ENCODE measurements at places on chromosomes 4 and X. TPM values are rescaled to one million over a fixed set of nuclear protein-coding genes. Genes with fewer than 3 reads are reported as not detected.

ATOH1 gene
- total RNA-seq: not detected

MTTP gene
- 3.7 TPM for total RNA-seq

NSG1 gene
- total RNA-seq: 14.3 TPM

KIT gene
- 1.2 TPM for total RNA-seq

SAT1 gene
- total RNA-seq: 99.7 TPM

GRCh38 chrX:19496711-19497110 lies 18.6 kb downstream of the MAP3K15 start:
- no peaks in the 10 kb centered on the region for H3K27me3 ChIP-seq
- no peak overlapping the region for H3K4me3 ChIP-seq
- no peaks in the 10 kb centered on the region for H3K36me3 ChIP-seq
- DNase-seq: no peak

- H3K27ac ChIP-seq: peak overlapping the region; percentile 33
- no peak for DNase-seq
- H3K27me3 ChIP-seq: no peaks in the 10 kb centered on the region
- no peaks in the 10 kb centered on the region for H3K36me3 ChIP-seq
- peaks cover 4% of the 10 kb centered on the region for H3K4me1 ChIP-seq
Observed at GRCh38 chrX:54509400-54509799, 13.4 kb upstream of the FGD1 start.

DNA sequence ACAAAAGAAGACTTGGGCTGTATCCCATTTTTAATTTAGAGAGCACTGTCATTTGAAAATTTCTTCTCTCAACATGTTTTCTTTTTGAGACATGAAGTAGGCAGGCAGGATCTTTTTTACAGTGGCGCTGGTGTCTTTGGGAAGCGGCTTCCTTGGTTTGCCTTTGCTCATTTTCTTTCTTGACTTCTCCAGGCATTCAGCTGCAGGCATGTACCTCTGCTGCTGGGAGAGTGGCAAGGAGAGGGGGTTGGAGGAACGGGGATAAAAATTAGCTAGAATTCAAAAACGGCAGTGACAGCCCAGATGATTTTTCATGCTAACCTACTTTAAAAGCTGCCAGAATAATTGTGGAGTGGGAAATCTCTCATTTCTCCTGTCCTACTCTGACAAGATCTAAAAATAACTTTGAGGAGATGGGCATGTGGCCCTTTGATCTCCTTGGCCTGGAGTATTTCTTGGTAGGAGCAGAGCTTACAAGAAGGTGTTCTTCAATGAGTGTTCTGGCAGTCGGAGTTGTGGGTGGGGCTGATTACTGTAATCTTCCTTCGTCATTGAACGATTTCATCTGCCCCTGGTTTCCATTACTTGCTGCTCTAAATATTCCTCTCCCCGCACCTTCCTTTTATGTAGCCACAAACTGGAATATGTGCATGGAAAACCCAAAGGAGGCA lies 54.8 kb downstream of the TBL1X start:
- DNase-seq: no peak
- no peak overlapping the region for H3K27ac ChIP-seq

- H3K4me1 ChIP-seq: no peaks in the 10 kb centered on the region
- H3K36me3 ChIP-seq: no peaks in the 10 kb centered on the region
- H3K27me3 ChIP-seq: no peaks in the 10 kb centered on the region
- H3K4me3 ChIP-seq: no peak overlapping the region
Observed at GRCh38 chrX:9130031-9130430, 96.1 kb upstream of the FAM9B start.

- no peak overlapping the region for H3K27ac ChIP-seq
- H3K4me3 ChIP-seq: no peak overlapping the region
- H3K36me3 ChIP-seq: no peaks in the 10 kb centered on the region
- no peaks in the 10 kb centered on the region for H3K27me3 ChIP-seq
- no peak for DNase-seq
Observed at GRCh38 chr4:149713031-149713430, 102.6 kb downstream of the IQCM start.

- H3K27ac ChIP-seq: no peak overlapping the region
- no peaks in the 10 kb centered on the region for H3K36me3 ChIP-seq
- peak; percentile 68 for DNase-seq
- H3K27me3 ChIP-seq: no peaks in the 10 kb centered on the region
- no peak overlapping the region for H3K4me3 ChIP-seq
- H3K4me1 ChIP-seq: no peaks in the 10 kb centered on the region
Observed at GRCh38 chrX:41384051-41384705, 50.2 kb downstream of the DDX3X start.

DNA sequence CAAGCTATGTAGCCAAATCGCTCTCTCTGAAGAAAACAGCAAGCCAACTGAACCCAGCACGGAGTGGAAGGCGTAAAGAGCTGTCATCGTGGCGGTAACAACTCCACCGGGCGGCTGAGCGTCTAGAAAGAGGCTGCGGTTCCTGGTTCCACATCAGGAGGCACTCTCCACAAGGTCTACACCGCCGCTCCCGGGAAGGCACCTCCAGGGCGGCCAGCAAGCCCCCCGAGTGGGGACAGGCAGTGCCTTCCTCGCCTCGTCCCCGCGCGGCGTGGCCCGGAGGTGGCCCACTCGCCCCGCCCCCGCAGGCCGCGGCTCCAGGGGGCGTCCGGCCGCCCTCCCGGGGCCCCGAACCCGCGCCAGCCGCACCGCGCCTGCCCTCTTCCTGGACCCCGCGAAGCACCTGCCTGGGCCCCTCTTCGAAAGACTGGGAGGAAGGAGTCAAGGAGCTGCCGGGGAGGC lies 755 bp downstream of the KLHL8 start:
- H3K4me1 ChIP-seq: peaks cover 26% of the 10 kb centered on the region
- peak overlapping the region; percentile 95 for H3K27ac ChIP-seq
- peak overlapping the region; percentile 84 for H3K4me3 ChIP-seq
- no peaks in the 10 kb centered on the region for H3K36me3 ChIP-seq
- peak; percentile 44 for DNase-seq
- no peaks in the 10 kb centered on the region for H3K27me3 ChIP-seq

- H3K4me3 ChIP-seq: no peak overlapping the region
- no peaks in the 10 kb centered on the region for H3K36me3 ChIP-seq
- no peak for DNase-seq
- H3K27ac ChIP-seq: no peak overlapping the region
Observed at GRCh38 chr4:183403486-183403885, 41.0 kb upstream of the CDKN2AIP start.

GRCh38 chr4:156346959-156347385 lies 393.3 kb upstream of the CTSO start:
- no peaks in the 10 kb centered on the region for H3K27me3 ChIP-seq
- no peak for DNase-seq
- H3K4me3 ChIP-seq: no peak overlapping the region
- H3K36me3 ChIP-seq: no peaks in the 10 kb centered on the region
- no peaks in the 10 kb centered on the region for H3K4me1 ChIP-seq
- H3K27ac ChIP-seq: no peak overlapping the region

- no peaks in the 10 kb centered on the region for H3K27me3 ChIP-seq
- no peak for DNase-seq
- no peaks in the 10 kb centered on the region for H3K36me3 ChIP-seq
- no peaks in the 10 kb centered on the region for H3K4me1 ChIP-seq
- no peak overlapping the region for H3K4me3 ChIP-seq
Observed at GRCh38 chr4:79330720-79331119, 4.9 kb upstream of the NAA11 start.

- no peaks in the 10 kb centered on the region for H3K36me3 ChIP-seq
- no peaks in the 10 kb centered on the region for H3K27me3 ChIP-seq
- H3K4me1 ChIP-seq: peaks cover 36% of the 10 kb centered on the region
- no peak for DNase-seq
- H3K4me3 ChIP-seq: no peak overlapping the region
- H3K27ac ChIP-seq: peak overlapping the region; percentile 86
Observed at GRCh38 chrX:10484683-10485247, 135.6 kb downstream of the MID1 start.

DNA sequence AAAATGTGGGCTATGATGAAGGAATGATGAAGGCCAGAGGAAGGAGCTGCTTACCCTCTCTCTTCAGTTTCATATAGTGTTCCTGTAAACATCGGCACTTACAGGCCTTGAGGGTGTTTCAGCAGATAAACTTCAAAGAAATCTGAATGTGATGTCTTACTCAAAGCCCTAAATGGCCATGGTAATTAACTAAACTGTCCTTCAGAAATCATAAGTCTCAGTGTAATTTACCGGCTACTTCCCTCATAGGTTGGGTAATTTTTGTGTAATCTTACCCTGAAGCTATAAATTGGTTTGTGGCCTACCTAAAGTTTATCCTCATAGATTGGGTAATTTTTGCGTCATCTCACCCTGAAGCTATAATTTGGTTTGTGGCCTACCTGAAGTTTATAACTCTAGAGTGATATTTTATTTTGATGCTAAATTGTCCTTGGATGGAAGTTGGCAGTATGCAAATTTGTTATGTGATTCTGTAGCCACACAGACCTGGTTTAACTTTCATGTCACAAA lies 2700.3 kb downstream of the ARAP2 start:
- H3K4me3 ChIP-seq: no peak overlapping the region
- no peaks in the 10 kb centered on the region for H3K4me1 ChIP-seq
- H3K27ac ChIP-seq: no peak overlapping the region
- no peaks in the 10 kb centered on the region for H3K36me3 ChIP-seq
- H3K27me3 ChIP-seq: no peaks in the 10 kb centered on the region
- no peak for DNase-seq

GRCh38 chr4:122536001-122536400 lies 79.5 kb upstream of the IL2 start:
- H3K27me3 ChIP-seq: no peaks in the 10 kb centered on the region
- H3K27ac ChIP-seq: no peak overlapping the region
- H3K4me1 ChIP-seq: no peaks in the 10 kb centered on the region
- no peak overlapping the region for H3K4me3 ChIP-seq
- no peaks in the 10 kb centered on the region for H3K36me3 ChIP-seq

- no peak for DNase-seq
- H3K27ac ChIP-seq: peak overlapping the region; percentile 36
- H3K27me3 ChIP-seq: no peaks in the 10 kb centered on the region
- H3K4me1 ChIP-seq: no peaks in the 10 kb centered on the region
- H3K4me3 ChIP-seq: no peak overlapping the region
Observed at GRCh38 chrX:11480626-11481025, 185.1 kb downstream of the ARHGAP6 start.

- peak overlapping the region; percentile 51 for H3K4me3 ChIP-seq
- H3K27ac ChIP-seq: peak overlapping the region; percentile 90
- peaks cover 60% of the 10 kb centered on the region for H3K4me1 ChIP-seq
- H3K27me3 ChIP-seq: no peaks in the 10 kb centered on the region
- DNase-seq: peak; percentile 82
- H3K36me3 ChIP-seq: no peaks in the 10 kb centered on the region
Observed at GRCh38 chr4:7256984-7257810, 64.9 kb downstream of the SORCS2 start.

DNA sequence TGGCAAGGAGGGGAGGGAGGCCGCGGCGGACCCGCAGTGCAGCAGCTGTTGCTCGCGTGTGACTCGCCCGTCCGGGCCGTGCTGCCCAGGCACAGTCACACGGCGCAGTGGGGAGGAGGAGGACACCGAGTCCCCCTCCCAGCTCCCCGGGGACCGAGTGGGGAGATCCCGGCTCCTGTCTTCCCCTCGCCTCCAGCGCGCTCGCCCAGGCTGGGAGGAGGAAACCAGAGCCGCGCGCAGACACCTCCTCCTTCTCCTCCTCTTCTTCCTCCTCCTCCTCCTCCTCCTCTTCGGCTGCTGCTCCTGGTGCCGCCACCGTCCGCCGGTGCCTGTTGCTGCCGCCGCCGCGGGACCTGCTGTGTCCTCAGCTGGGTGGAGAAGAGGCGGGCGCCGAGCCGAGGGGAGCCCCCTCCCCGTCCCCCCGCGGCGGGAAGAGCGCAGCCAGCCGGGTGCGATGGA lies at the start of gene TBC1D1:
TSS of gene TBC1D1 (plus strand) at position 284 of the 459 bp plus-strand sequence. CDS start 11,012 bp downstream, outside the sequence.
- H3K4me3 ChIP-seq: peak within 1 kb of the TSS; percentile 97
- H3K36me3 ChIP-seq: no peaks in the 10 kb centered on the region
- peaks cover 51% of the 10 kb centered on the region for H3K4me1 ChIP-seq
- H3K27ac ChIP-seq: peak within 1 kb of the TSS; percentile 94
- DNase-seq: peak; percentile 77

GRCh38 chrX:38881066-38881465 lies 79.8 kb downstream of the MID1IP1 start:
- H3K4me1 ChIP-seq: peaks cover 12% of the 10 kb centered on the region
- no peak overlapping the region for H3K27ac ChIP-seq
- no peak for DNase-seq
- no peaks in the 10 kb centered on the region for H3K27me3 ChIP-seq
- H3K4me3 ChIP-seq: no peak overlapping the region

- no peaks in the 10 kb centered on the region for H3K36me3 ChIP-seq
- peaks cover 18% of the 10 kb centered on the region for H3K4me1 ChIP-seq
- no peaks in the 10 kb centered on the region for H3K27me3 ChIP-seq
- H3K27ac ChIP-seq: no peak overlapping the region
Observed at GRCh38 chr4:16035843-16036242, 48.0 kb downstream of the PROM1 start.
